ENCODE measurements at places on chromosomes 5 and 9. TPM values are rescaled to one million over a fixed set of nuclear protein-coding genes. Genes with fewer than 3 reads are reported as not detected.
A peak's percentile ranks its signal among the peaks of the same experiment; 100 is the strongest.

The BTNL8 gene
- not detected for total RNA-seq

GRCh38 chr5:174046558-174046957 is 1.1 kb downstream of the NSG2 start:
- H3K27ac ChIP-seq: no peak overlapping the region
- H3K36me3 ChIP-seq: no peaks in the 10 kb centered on the region
- H3K27me3 ChIP-seq: peaks cover 2% of the 10 kb centered on the region
- no peaks in the 10 kb centered on the region for H3K4me1 ChIP-seq
- DNase-seq: no peak

- no peak overlapping the region for H3K4me3 ChIP-seq
- H3K4me1 ChIP-seq: no peaks in the 10 kb centered on the region
- no peaks in the 10 kb centered on the region for H3K27me3 ChIP-seq
Measured at GRCh38 chr5:58048185-58048925, 411.5 kb downstream of the PLK2 start.

DNA sequence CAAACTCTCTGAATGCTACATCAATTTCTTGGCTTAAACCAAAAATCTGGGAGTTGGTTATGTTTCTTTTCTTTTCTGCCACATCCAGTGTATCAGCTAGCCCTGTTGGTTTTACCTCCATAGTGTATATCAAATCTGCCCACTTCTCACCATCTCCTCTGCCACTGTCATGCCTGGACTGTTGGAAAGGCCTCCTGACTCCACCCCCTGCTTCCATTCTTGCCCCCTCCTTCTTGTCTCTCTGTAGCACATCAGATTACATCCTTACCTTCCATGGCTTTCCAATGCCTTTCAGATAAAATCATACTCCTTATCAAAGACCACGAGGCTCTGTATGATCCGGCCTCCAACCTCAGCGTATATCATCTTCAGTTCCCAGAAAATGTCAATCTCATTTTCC is 35.4 kb downstream of the STXBP1 start:
- no peaks in the 10 kb centered on the region for H3K36me3 ChIP-seq
- H3K4me3 ChIP-seq: no peak overlapping the region
- H3K27me3 ChIP-seq: no peaks in the 10 kb centered on the region
- no peak overlapping the region for H3K27ac ChIP-seq
- no peaks in the 10 kb centered on the region for H3K4me1 ChIP-seq

DNA sequence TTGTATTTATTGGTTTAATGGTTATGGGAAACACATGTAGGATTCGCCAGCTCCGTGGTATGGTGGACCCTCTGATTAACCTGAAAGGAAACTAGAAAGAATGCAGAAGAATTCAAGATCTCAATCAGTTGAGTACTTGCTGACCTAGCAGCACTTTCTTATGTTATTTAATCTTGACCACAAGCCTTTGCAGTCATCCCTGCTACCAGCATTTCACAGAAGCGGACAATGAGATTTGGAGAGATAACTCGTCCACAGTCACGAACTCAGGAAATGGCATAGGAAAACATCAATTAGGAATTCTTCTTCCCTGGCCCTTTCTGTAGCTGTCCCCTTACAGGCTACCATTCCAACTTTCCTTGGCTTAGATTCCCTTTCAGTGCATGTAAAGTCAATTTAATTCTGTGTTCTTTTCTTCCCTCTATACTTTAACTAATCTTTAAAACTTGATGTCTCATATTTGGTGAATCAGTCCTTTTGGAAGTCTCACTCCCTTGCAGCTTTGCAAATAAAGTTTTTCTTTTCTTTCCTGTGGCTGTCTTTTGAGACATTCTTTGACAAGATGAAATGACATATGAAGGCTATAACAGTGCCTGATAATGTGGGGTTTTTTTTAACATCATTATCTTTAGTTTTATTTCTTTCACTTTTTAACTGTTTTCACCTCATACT is 1.3 kb upstream of the SLC44A1 start:
- no peaks in the 10 kb centered on the region for H3K36me3 ChIP-seq
- no peak overlapping the region for H3K4me3 ChIP-seq
- peaks cover 18% of the 10 kb centered on the region for H3K4me1 ChIP-seq
- no peak for DNase-seq

GRCh38 chr9:132241483-132241839 is 79.6 kb downstream of the NTNG2 start:
- peak overlapping the region; percentile 90 for H3K4me3 ChIP-seq
- peaks cover 3% of the 10 kb centered on the region for H3K36me3 ChIP-seq
- H3K4me1 ChIP-seq: peaks cover 9% of the 10 kb centered on the region
- no peak for DNase-seq
- peaks cover 34% of the 10 kb centered on the region for H3K27me3 ChIP-seq

Data from activated CD4-positive, alpha-beta memory T cell treated with anti-CD3 and anti-CD28 coated beads, Interleukin-2, amount 10 ng/mL, durations not matched to agents 7 days and 5 days (primary cell).